ENCODE measurements at places on chromosomes 2 and 18.

DNA sequence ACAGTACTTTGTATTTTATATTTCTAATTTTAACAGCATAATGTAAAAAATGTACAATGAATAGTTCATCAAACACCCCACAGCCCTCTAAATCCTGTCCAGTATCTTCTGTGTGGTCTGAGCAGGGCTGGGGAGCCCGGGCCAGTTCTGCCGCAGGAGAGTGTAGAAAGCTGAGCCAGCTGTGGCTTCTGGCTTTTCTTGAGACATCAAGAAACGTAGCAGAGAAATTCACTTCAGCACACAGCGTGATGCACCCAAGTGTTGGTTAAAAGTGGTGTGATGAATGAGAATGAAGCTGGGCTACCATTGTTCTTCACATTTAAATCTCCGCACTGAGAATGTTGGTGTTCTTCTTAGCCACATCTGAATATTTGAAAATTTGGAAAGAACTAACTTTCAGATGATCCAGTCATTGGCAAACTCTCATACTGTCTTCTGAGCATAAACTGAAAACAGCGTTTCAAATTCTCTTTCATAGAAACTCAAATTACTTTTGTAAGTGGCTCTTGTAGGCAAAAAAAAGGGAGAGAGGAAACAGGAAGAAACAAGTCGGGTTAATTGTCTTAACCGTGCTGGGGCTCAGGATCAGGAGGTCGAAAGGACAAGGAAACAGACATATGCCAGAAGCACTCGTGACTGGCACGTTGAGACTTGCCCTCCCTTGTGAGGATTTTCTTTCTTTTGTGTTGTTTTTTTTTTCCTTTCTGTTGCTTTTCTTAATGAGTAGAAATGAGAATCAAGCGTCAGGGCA, 23.4 kb upstream of the TMEM87B start:
- no peak for DNase-seq

DNA sequence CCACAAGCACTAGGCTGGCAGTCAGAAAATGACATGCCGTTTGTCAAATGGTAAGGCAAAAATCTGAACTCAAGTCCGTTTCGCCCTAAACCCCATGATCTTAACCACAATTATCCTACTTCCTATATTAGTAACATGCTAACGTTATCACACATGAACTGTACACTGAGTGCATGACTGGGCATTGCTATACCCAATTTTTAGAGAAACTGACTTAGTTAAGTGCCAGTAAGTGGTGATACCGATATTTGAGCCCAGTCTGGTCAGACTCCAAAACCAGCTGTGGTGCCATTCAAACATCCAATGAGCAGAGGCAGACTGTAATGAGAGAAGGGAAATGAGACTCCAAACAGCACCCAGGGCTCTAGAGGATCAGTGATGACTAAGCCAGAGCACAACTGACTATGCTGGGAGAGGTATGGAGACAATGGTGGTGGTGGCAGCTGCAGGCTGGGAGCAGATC, 311.7 kb upstream of the PKDCC start:
- DNase-seq: no peak

- DNase-seq: no peak
These were observed 700.1 kb downstream of the ADCYAP1 start for GRCh38 chr18:1604751-1605150.

DNA sequence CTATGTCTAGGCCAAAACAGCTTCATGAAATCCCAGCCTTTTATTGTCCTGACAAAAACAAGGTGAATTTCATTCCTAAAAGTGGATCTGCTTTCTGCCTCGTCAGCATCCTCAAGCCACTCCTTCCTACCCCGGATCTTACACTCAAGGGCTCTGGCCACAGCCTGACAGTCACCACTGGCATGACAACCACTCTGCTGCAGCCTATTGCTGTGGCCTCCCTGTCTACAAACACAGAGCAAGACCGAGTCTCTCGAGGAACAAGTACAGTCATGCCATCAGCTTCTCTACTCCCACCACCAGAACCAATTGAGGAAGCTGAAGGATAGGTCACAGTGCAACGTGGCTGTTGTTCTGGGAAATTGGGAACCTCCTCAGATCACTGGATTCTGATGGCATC, 106.1 kb downstream of the ICA1L start:
- no peak for DNase-seq

DNA sequence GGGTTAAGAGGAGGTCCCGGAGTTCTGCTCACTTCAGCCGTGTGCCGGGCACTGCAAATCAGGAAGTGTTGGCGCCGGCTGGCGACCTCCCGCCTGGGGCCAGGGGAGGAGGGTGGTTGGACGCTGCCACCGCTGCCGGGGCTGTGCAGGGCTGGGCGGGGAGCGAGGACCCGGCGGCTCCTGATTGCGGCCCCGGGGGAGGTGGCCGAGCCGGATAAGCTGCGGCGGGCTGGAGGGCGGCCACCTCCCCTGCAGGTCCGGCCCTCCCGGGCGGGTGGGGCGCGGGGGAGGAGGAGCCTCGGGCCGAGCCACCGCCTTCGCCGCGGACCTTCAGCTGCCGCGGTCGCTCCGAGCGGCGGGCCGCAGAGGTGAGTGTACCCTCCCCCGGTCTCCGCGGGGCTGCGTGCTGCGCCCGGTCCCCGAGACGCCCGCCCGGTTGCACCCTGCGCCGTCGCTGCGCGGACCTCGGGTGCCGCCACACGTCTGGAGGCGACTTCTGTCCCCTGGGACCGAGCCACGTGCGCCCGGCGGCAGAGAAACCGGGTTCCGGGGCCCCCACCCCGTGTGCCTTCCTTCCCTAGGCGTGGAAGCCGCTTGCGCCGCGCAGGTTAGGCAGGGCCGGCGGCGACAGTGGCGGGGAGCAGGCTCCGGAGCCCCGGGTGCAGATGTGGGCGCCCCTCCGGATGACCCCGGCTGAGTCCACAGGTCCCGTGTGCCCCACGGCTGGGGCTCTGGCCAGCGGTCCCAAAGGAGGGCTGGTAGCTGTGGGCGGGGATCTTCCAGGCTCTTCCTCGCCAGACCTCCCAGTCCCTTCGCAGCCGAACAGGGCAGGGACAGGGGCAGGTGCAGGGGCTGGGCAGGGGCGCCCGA, at the start of gene STEAP3:
Gene STEAP3, plus strand, starts transcription at position 314 of the 870 bp plus-strand sequence. CDS start 7,179 bp downstream, outside the sequence.
- peak; percentile 6 for DNase-seq

DNA sequence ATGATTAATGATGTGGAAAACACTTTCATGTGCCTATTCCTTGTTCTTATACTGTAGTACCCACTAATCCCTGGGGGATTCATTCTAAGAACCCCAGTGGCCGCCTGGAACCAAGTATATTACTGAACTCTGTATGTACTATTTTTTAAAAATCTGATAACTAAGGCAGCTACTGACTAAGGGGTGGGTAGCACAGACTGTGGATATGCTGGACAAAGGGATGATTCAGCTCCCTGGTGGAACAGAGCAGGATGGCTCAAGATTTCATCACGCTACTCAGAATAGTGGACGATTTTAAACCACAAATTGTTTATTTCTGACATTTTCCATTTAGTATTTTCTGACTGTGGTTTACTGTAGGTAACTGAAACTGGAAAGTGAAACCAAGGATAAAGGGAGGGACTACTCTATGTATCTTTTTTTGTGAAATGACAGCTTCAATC, 41.8 kb upstream of the CDC42EP3 start:
- no peak for DNase-seq

DNA sequence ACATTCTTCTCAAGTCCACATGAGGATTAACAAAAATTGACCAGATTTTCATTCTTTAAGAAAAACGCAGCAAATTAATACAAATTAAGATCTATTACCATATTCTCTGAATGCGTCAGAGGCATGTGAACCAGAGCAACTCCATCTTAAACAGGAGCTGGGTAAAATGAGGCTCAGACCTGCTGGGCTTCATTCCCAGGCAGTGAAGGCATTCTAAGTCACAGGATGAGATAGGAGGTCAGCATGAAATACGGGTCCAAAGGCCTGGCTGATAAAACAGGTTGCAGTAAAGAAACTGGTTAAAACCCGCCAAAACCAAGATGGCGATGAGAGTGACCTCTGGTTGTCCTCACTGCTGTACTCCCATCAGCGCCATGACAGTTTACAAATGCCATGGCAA, 217.6 kb downstream of the RDH14 start:
- no peak for DNase-seq

DNA sequence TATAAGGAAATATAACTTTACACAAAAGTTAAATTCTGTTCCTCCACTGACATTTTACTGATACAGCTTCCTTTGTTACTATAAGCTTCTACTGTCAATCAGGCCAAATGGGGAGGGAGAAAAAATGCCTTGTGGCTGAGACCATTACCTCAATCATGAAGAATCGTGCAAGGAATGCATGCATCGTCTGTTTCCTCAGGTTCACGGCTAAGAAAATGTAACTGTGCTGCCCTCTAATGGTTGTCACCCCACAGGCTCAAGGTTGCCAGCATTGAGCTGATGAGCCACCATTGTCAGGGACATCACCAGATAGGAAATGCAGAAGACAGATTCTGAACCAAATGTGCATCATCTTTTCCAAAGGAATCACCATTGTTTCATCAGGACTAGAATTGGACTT, 426.9 kb downstream of the CDH2 start:
- no peak for DNase-seq

DNA sequence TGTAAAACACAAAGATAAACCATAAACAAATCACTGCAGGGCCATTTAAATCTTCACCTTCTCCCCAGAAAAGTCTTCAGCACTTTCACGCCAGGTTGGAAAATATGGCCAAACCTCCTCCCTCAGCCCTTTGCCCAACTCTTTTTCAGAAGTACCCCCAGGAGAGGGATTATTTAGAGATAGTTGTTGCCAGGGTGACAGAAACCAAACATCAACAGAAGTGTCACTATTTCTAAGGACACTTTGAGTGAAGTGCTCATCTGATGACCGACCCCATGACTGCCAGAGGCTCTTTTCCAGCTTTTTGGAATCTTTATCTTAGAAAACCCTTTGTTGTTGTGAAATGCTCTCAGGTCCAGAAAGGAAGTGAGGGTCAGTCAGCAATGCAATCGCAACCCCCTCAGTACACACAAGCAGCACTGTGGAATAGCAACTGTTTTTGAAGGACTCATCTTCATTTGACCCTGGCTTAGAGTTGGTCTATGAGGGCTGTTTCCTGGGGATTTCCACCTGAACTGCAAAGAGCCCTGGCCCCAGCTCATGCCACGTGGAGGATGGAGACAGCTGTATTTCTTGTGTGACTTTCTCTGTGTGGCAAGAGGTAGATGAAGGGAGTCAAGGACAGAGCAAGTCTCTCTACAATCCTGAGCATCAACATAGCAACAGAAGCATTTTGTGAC, 114.0 kb upstream of the STON1 start:
- DNase-seq: no peak

DNA sequence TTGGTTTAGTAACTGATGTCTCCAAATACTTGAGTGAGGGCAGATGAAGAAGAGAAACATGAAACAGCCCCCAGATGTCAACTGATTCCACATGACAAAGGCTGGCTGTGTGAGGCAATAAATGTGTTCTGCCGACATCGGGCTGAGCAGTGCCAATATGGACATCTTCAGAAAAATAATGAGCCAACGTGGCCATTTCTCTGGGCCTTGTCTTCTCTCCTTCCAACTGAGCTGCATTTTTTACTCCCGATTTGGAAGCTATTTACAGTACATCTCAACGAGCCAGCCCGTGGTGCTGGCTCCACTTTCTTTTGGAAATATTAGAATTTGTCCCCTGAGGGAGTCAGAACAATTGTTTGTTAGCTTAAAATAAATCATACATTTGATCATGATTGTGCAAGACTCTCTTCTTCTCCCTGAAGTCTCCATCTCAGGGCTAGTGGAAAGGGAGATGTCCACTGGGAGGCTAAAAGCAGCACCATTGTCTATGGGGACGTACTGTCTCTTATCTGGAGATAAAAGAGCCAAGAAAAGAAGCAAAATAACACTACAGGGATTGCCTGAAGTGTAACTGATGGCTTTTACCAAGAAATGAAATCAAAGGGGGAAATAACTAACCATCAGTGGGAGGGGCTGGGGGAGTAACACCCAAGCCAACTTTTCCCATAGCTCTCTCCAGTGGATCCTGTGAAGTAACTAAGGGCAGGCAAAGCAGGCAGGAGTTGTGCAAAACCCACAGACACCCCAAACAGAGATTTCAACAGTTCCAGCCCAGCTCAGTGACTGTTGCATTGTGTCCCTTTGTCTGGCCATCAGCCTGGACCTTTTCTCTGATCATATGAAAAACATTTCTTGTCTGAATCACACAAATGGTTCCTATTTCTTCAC, 114.8 kb downstream of the RDH14 start:
- no peak for DNase-seq

DNA sequence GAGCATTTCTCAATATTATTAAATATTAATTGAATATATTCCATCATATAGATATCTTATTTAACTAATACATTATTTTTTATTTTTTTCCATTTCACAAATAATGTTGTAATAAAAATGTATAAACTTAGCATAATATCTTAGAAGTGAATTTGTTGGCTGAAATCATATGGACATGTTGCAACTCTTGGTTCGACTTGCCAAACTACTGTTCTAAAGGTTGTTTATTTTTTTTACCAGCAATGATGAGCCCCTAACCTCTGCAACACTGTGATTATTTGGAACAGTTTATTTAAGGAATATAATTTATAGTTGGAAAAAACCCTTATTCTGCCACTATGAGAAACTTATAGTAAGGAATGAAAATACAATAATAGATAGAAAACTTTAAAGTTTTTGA, 8.8 kb upstream of the NAB1 start:
- no peak for DNase-seq

DNA sequence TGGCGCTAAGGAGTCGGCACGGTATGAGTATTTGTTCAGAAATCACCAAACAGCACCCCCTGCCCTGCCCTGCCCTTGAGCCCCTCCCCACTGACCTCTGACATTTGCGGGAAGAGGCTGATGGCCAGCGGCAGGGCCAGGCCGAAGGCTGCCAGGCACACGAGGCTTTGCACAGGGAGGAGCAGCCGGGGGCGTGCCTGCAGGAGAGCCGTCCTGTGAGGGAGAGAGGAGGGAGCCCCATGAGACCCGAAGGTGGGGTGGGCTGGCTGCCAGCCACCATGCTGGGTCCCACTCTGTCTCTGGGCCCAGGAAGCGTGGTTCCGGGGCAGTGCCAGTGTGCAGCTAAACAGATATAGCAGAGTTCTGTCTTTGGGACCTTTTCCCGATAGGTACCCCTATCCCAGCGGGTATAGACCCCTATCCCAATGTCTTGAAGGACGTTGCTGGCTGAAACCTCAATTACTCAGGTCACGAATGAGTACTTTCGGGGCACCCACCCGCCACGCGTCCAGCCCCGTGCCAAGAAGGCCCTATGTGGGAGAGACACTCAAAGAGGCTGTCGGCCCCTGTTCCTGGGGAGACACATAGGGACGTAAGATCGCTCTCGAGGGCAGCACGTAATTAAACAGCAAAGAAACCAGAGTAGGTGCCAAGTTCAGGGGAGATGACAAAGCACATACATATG, 43.9 kb downstream of the EMX1 start:
- no peak for DNase-seq

- DNase-seq: peak; percentile 12
These were observed 66.0 kb downstream of the TCF4 start for GRCh38 chr18:55522011-55522410.

DNA sequence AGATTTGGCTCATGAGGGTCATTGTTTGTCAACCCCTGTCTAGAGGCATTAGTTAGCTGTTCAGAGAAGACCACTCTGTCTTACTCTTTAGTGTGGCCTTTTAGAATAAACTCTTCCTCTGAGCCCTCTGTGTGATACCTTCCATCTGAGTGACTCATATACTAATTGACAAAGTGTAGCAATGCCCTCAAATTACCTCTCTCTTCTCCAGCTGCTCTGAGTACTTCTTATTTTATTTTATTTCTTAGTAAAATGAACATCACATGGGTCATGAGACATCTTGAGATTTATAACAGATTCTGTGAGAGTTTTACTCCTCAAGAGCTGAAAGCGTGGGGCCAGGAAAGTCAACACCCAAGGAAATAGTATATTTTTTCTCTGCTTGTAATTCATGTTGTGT, 67.4 kb downstream of the KCTD18 start:
- DNase-seq: no peak

- DNase-seq: no peak
These were observed 54.3 kb downstream of the TTC21B start for GRCh38 chr2:165899311-165899710.
